ENCODE measurements at places on chromosomes 1 and 21.
A peak's percentile ranks its signal among the peaks of the same experiment; 100 is the strongest.

- no peak for DNase-seq
Measured at GRCh38 chr1:205633421-205633976, 1.7 kb upstream of the ELK4 start.

DNA sequence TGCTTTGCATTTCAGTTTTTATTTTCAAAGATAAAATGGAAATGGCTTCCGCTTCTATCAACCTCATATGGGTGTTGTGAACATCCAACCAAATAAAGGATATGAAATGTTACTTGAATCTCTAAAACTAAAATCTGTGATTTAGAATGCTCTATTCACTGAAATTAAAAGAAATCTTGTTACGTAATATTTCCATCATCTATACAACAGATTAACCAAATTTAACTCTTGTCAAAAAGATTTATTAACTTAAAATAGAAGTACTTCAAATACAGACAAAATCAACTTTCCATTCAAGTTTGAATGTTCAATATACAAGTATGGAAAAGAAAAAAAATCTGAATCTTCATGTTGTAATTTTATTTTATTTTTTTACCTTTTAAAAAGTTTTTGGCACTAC is 18.7 kb downstream of the PRPF38A start:
- DNase-seq: no peak

DNA sequence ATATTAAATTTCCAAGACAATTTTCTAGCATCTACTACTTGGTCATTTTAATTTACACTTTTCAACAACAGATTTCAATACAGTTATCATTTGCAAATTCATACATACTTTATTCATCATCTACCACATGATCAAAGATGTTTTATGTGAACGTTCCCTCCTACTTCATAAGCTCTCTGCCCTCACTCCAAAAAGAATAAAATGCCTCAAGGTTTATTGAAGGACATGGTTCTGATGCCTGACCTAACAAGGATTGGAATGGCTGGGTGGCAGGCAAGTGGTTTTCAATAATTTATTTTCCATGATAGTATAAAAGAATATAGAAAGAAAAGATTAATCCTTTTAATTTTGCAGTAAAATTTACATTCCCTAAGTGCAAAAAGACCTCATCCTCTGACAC is 5.4 kb downstream of the CDKN2C start:
- no peak for DNase-seq

DNA sequence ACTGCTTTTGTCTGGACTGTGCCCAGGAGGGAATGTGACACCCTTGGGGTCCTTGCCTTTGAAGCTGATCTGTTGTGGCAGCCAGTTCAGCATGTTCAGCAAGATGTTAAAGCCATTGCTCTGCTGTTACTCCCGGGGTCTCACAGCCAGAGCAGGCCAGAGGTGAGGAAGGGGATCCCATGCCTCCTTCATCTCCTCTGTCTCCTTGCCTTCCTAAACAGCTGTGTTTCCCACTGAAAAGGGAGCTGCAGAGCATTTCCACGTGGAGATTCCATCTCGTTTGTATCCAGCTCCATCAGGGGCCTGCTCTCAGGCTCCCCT is 135.8 kb upstream of the COL6A1 start:
- DNase-seq: no peak

DNA sequence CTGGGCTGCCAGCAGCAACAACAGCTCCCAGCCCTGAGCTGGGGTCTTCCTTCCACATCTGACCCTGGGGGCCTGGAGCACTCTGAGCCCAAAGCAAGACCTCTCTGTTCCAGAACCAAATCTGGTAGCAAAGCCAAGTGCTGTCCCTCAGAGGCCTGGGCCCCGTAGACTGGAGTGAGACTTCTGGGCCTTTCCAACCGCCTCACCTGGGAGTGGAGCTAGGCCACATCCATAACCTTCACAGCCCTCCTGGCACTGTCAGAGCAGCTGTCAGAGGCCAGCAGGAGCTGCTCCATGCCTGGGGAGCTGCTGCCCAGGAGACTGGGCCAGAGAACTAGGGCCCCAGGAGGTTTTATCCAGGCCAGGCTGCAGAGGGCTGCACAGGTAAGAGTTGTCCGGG is 15.4 kb upstream of the SLC5A9 start:
- no peak for DNase-seq

- no peak for DNase-seq
Measured at GRCh38 chr1:180674603-180675530, 43.0 kb downstream of the XPR1 start.

- DNase-seq: no peak
Measured at GRCh38 chr1:198072177-198072576, 84.6 kb upstream of the NEK7 start.

DNA sequence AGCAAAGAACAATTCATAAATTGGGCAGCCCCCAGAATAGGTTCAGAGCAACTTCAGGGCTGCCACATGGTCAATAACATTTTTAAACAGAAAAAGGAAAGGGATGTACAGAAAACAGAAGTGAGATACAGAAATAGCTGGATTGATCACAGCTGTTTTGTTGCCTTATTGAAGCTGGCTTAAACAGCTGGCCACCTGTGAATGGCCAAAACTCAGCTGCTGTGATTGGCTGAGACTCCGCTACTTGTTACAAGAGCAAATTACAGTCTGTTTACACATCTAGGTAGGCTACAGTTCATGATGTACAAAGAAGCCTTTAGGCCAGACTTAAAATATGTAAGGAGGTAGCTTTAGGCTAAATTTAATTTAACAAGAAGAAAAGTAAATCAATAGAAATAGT is 11.6 kb upstream of the IFNAR1 start:
- no peak for DNase-seq

GRCh38 chr21:16608209-16608830 is 878.5 kb downstream of the USP25 start:
- no peak for DNase-seq

DNA sequence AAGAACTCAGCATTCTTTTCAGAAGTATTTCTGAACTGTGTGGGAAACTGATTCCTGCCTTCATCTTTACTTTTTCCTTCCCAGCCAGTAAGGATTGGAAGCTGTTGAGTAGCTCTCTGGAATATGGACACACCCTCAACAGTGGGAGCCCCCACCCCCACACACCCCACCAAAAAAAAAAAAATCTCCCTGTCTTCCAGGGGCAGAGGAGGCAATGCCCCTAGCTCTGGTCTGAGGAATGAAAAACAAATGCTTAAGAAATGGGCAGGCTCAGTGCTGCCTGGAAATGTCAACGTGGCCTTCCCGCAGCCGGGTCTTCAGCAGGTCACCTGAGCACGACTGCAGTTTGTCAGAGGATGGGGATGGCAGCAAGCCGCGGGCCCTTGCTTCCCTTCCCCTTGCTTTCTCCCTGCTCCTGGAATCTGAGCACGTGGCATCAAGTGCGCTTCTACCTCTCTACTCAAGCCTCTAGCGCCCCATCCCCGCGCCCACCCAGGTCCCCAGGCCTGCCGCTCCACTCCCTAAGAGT is 479 bp downstream of the RGS16 start:
- DNase-seq: no peak

- no peak for DNase-seq
Measured at GRCh38 chr1:165837838-165838364, 10.5 kb downstream of the UCK2 start.

- peak; percentile 70 for DNase-seq
Measured at GRCh38 chr1:15459771-15460707, 3.5 kb downstream of the CELA2A start.

- DNase-seq: no peak
Measured at GRCh38 chr21:23686737-23687523, 1920.4 kb downstream of the MRPL39 start.

DNA sequence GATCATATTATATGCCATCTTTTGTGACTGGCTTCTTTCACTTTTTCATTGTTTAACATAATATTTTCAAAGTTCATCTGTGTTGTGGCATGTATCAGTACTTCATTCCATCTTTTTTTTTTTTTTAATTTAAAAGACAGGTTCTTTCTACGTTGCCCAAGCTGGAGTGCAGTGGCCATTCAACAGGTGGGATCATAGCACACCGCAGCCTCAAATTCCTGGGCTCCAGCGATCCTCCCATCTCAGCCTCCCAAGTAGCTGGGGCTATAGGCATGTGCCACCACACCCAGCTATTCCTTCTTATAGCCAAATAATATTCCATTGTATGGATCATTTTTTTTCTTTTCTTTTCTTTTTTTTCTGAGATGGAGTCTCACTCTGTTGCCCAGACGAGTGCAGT is 34.6 kb upstream of the ZNF281 start:
- no peak for DNase-seq

DNA sequence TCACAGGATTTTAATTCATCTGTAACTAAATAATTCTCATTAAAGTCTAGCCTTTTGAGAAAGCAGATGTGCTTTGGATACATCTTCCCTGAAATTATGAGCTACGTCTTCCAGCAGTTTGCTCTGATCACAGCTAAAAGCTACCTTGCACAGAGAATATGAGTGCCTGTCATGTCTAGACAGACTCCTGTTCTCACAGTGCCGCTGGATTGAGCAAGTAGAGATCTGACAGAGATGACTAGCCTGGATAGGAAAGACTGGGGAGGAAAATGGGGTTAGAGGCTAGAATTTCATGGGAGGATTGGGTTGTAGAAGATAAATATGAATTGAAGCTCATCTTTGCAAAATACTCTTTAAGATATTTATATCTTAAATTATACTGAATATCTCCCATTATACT is 24.1 kb downstream of the CEPT1 start:
- peak; percentile 9 for DNase-seq

GRCh38 chr21:40638466-40639251 is 208.3 kb downstream of the DSCAM start:
- no peak for DNase-seq

- DNase-seq: no peak
Measured at GRCh38 chr1:28296401-28297261, 32.2 kb upstream of the MED18 start.

GRCh38 chr1:20191266-20191825 is 5.0 kb upstream of the PLA2G2C start:
- no peak for DNase-seq

GRCh38 chr21:27719226-27719625 is 752.3 kb upstream of the ADAMTS5 start:
- no peak for DNase-seq

DNA sequence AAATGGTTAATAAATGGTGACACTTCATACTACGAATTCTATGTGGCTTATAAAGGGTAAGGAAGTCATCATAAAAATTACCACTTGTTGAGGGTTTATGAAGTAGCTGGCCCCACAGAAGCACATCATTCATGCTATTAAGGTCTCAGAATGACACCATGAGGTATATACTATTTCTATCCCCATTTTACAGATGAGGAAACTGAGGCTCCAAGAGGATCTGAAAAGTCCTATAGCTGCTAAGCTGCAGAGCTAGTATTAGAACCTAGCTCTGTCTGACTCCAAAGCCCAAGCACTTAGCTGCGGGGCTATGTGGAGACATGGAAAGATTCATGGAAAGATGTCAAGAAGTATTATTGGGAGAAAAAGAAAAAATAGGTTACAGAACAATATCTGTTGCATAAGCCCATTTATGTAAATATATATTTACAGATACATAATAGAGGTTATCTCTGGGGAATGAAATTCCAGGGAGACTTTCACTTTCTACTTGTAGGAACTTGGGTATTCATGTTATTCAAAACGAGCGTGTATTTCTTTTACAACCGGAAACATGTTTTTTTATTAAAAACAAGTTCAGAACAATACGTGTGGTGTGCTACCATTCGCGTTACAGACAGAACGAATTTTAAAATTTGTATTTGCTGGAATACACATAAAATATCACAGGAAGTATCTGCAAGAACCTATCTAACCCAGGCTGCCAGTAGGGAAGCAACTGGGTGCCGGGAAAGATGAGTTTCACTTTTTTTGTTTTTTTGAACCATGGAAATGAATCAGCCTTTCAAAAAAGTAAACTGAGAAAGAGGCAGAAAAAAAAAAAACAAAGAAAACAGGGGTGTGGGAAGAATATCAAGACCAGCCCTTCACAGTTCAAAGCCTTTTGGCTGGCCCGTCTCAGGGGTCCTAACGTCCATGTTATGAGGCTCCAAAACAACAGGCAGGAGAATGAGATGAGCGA is 13.4 kb downstream of the SPOCD1 start:
- no peak for DNase-seq

DNA sequence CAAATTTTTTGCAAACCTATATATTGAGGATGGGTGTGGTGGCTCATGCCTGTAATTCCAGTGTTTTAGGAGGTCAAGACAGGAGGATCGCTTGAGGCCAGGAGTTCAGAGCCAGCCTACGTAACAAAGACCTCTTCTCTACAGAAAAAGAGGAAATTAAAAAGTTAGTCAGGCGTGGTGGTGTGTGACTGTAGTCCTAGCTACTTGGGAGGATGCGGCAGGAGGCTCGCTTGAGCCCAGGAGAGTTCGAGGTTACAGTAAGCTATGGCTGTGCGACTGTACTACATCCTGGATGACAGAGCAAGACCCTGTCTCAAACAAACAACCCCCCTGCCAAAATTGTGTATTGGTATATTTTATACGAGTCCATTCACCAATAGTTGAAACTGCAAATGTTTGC is 589.7 kb downstream of the DPYD start:
- no peak for DNase-seq

- no peak for DNase-seq
Measured at GRCh38 chr1:192952646-192953045, 106.5 kb downstream of the UCHL5 start.

GRCh38 chr21:17858747-17859146 is 39.6 kb upstream of the C21orf91 start:
- DNase-seq: no peak

DNA sequence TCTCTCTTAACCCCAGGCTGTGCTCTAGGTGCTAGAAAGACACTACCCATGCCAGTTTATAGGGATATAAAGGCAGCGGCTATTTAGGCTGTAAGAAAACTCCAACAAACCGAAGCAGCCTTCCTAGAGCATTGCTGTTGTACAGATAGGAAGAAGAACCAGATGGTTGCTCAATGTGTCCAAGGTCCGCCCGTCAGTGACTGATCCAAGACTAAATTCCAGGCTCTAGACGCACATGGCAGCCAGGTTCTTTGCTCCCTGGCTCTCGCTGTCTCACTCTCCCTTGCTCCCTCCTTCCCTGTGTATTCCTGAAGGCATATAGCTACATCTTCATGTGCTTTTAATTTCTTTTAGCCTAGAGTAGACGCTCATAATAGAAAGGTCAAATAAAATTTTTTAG is 303.4 kb downstream of the KIF26B start:
- no peak for DNase-seq

DNA sequence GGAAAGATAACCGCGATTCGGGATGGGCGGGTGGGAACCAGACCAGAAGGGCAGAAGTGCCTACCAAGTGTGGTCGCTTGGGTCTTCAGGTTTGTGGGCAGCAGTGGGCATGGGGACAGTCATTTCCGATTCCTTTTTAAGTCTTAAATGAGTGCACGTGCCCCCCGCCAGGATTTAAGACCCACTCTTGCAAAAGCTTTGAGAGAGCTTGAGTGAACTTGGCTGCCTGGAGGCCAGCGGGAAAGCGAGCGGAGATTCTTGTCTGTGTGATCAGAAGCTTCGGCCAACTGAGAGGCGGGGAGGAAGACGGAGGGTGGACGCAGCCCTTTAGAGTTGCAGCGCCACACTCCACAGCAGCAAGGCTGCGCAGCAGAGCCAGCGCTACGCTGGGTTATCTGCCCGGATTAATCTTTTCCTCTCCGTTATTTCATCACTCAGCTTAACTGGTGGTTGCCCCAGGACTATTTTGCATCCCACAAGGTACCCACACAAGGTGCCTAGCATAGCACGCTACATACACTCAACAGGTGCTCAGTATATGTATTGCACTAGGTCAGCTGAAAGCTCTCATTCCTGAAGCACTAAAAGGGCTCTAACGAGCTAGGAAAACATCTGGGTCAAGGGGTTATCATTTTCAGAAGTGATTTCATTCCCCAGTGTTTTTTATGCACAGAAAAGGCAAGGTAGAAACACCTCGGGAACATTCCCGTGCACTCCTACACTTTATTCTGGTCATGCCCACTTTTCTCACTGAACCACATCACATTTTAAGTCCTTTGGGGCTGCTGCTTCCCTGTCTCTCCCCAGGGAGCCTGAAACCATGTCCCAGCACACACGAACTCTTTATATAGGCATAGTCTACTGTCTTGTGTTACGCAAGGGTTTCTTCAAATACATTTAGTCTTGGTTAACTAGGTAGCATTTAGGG is 1.5 kb upstream of the BATF3 start:
- no peak for DNase-seq

Measured in NCI-H2171 (cell line).